ENCODE measurements at places on chromosomes 2 and 18.

DNA sequence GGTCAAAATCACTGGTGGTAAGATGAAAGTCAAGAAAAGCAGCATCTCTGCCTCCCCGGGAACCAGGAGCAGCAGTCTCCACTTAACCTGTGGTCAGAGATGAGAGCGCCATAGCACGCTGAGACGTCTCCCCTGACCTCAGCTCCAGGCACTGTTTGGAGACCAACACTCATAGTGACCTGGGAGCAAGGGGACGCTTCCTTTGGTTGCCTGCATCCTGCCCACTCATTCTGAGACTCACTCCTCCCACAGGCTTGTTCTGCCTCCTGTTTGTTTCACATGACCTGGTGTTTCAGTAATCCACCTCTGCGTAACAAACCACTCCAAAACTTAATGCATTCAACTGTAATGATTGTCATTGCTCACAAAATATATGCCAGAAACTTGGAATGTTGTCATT, 139.3 kb downstream of the ACOXL start:
- DNase-seq, result no peak

GRCh38 chr18:58649966-58650816, 21.1 kb upstream of the MALT1 start:
- DNase-seq, result peak; percentile 65

DNA sequence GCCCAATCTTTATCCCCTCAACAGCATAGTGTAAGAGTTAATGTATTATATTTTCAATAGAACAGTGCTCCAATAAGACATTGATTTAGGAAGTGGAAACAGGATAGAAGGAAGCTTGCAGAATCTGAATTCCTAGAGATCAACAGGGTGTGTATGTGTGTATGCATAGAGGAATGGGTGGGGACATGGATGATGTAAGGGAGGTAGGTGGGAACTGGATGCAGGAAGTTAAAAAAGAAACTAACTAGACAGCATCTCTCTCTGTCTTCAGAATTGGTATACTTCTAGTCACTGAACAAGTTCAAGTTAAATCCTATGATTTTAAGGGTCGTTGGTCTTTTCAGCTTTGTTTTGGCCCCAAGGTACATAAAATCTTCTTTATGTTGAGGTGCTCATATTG, 196.6 kb downstream of the PMAIP1 start:
- DNase-seq, result no peak

GRCh38 chr2:36271266-36271665, 84.3 kb upstream of the CRIM1 start:
- no peak for DNase-seq

- peak; percentile 53 for DNase-seq
Measured at GRCh38 chr2:217434180-217434975, 568.4 kb downstream of the TNS1 start.

DNA sequence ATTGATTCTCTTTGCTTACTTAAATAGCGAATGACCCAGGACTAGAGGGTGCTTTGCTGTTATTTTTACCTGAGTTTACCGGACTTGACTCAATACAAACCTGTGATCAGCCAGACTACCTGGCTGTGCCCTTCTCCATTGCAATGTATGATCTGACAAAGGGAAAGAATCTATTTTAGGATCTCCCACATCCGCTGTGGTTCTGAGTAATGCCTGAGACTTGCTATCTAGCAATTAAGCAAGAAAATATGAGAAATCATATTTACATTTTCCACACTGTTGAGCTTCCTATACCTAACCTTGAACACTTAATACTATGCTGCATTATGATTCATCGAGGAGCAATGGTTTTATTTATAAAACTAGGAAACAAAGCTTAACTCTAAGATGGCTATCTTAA, 215.2 kb downstream of the RAD51AP2 start:
- DNase-seq, result no peak

DNA sequence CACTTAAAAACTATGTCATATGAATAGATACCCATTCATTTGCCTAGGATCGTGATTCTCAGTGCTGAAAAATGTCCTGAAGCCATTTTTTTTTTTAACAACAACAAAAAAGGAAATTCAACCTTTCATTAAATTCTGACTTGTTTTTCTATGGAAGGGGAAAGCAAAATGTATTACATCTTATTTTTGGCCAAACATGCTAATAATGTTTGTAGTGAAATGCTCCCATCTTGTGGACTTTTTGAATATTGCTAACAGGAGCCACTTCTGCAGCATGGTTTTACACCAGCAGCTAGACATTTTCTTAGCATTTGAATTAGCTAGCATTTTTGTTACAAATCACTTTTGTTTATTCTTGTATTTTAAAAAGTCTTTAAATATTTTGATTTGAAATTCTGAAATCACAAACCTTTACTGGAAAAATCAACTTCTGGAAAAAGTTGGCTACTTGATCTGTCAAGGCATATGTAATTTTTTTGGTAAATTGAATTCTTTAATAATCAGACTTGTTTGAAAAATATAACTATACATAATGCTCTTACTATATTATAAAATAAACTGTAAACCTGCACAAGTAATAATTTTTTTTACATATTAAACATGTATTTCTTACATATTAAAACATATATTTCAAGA, 75.8 kb downstream of the KIDINS220 start:
- DNase-seq, result no peak

DNA sequence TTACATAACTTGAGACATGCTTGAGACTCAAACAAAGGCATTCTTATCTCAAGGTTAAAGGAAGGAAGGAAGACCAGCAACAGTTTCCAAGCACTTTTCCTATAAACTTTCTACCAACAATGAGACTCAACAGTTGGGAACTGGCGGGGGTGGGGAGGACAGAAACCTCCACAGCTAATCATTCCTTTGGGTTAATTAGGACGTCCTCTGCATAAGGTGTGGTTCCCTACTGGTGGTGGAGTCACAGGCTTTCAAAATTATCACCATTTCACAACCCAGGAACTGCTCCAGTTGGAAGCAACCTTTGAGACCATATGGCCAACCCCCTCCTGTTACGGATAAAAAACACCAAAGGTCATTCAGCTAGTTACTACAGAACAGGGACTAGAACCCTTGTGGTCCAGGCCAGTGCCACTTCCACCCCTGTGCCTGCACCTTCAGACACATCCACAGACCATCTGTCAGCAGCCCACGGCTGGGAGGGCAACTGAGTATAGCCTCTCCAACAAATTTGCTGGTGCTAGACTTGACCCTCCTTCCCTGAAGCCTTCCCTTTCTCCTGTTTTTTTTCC, 30.1 kb upstream of the ATL2 start:
- DNase-seq, result no peak

DNA sequence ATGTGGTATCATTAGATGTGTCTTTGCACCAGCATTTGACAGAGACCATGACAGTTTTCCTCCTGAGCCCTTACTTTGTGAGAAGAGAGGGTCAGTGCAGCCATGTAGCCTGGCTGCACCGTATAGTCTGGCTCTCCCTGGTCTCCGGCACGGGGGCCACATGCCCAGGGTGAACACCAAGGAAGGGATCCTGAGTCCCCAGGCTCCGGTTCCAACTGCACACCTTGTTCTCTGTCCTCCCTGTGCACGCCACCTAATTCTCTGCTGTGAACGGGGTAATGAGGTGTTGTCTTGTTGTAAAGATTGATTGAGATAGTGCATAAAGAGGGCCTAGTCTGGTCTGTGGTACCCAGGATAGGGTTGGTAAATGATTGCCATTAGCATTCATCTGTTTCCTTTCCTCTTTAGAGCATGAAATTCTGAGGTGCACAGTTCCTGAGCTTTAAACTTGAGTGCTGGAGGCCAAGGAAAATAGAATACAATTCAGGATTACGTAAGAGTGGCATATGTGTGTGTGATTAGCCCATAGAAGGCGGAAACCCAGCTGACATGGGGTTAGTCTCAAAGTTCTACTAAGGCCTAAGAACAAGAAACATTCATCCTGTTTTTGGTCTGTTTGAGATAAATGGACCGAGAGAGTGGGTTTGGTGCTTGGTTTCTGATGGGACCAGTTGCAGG, 55.5 kb downstream of the NCK2 start:
- DNase-seq, result no peak

DNA sequence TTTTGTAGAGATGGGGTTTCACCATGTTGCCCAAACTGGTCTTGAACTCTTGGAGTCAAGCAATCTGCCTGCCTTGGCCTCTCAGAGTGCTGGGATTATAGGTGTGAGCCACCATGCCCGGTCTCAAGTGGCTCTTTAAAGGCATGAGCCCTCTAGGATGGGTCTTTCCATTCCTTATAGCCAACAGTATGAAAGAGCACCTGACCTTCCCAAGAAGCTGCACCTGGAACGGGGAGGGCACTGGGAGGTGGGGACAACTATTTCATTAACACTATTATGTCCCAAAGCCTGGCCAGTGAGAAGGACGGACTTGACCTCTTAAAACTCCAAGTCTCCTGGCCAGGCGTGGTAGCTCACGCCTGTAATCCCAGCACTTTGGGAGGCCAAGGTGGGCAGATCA, 149.7 kb downstream of the ZFP36L2 start:
- no peak for DNase-seq

DNA sequence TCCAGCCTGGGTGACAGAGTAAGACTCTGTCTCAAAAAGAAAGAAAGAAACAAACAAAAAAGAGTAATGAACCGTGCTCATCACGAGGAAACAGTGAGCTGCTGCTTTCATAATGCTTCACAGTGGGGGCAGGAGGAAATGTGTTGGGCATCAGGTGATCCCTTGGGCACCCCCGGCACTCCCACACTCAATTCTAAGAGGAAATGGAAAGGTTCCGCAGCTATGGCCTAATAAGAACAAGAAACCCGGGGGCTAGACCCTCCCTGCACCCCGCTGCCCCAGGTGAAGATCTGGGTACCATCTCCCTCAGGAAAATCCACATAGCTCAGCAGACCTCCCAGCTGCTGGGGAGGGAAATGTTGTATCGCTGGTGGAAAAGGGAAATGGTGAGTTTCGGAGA, 118.9 kb downstream of the LPIN1 start:
- DNase-seq, result no peak

DNA sequence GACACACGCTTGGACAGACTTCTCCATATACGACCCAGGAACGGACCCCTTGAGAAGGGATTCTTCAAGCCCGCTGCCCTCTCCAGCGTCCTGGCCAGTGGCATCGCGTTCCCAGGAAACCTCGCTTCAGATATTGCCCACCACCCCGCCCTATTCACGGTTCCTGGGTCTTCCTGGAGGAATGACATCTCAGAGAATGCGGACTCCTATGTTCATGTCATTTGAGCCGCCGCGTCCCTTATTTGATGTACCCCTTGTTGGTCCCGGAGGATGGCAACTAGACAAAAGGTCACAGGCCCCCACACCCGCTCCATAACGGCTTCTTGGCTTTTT, 588 bp upstream of the CCDC93 start:
- DNase-seq, result no peak

DNA sequence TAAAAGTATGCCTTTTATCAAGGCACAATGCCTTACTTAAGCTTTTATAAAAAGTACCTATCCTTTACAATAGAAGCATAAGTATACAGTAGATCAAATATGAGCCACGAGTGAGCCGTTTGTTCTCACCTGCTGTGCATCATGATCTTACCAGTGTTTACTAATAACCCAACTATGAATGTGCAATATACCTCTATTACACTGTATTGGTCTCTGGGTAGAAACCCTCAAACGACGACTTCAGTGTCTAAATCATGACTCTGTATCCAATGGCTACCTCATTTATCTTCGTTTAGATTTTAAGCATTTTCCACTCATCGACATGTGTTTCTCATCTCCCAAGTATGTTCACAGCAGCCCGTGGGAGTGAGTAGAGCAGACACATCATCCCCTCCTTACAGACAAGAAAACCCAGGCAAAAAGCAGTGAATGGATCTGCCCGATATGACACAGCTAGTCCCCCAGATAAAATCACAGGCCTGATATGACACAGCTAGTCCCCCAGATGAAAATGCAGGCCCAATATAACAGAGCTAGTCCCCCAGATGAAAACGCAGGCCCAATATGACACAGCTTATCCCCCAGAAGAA, 279.8 kb downstream of the TNS1 start:
- no peak for DNase-seq

DNA sequence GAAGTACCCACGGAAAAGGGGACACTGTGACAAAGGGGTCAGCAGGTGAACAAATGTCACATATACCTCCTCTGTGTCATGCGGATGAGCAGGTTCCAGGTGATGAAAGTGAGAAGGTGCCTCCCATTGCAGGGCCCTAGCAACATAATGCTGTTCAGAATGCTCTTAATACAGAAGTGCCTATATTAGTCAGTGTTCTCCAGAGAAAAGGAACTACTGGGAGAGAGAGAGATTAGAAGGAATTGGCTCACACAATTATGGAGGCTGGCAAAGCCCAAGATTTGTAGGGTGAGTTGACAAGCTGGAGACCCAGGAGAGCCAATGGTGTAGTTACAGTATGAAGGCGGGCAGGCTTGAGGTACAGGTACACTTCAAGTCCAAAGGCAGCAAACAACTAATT, 98.1 kb upstream of the CDC42EP3 start:
- no peak for DNase-seq

- DNase-seq, result no peak
Measured at GRCh38 chr2:173524256-173524955, 169.7 kb downstream of the CDCA7 start.

- DNase-seq, result no peak
Measured at GRCh38 chr2:213696442-213696841, 412.2 kb downstream of the SPAG16 start.

- DNase-seq, result no peak
Measured at GRCh38 chr2:96304606-96305005, 740 bp downstream of the SNRNP200 start.

- DNase-seq, result no peak
Measured at GRCh38 chr18:78993014-78993926, 13.7 kb downstream of the SALL3 start.

GRCh38 chr18:58004317-58004716, 39.7 kb upstream of the NEDD4L start:
- no peak for DNase-seq

DNA sequence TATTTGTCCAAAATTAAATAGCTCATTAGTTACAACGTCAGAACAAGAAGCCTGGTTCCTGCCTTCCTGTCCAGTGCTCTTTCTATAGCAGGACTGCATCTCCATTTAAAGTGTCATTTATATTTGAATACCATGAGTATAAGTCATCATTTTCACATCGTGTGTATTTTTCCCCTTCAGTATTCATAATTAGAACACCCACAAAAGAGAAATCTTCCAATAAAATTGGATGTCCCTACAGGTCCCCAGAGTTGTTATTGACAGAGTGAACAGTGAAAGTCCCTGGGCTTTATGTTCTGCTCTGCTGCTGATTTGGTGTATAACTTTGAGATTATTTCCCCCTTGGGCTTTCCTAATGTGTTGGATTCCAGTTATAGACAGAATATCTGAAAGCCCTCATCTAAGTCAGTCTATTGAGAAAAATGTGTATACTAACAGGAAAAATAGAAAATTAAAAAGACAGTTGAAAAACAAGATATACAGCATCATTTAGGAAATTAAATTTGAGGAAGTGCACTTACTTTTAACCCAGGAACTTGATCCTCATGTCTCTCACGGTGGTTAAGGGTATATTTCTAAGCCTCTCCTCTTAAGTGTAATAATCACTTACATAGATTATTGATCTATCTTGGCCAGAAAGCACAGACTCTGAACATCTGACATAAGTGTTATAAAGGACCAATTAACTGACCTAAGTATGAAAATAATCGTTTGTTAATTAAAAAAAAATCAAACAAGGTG, 15.2 kb upstream of the REV1 start:
- DNase-seq, result no peak

- DNase-seq, result no peak
Measured at GRCh38 chr18:48113691-48114090, 183.2 kb upstream of the SMAD2 start.
